ENCODE measurements at places on chromosomes 2 and 18. TPM values are rescaled to one million over a fixed set of nuclear protein-coding genes. Genes with fewer than 3 reads are reported as not detected.
A peak's percentile ranks its signal among the peaks of the same experiment; 100 is the strongest.

DNA sequence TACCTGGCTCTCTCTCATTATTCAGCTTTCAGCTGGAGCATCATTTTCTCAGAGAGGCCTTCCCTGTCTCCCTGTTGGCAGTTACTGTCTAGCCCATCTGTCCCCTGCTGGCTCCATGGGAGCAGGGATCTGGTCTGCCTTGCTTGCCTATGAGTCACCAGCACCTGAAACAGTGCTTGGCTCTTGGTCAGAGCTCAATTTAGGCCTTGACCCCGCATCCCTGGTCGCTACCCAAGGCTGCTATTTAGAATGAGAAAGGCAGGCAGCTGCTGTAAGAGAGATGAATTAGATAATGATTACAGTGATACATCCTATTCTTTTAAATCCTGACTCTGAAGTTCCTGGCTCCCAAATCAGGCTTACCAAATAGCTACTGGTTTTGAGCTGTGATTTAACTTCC lies 32.9 kb downstream of the KCNE4 start:
- no peak overlapping the region for H3K4me3 ChIP-seq
- H3K27ac ChIP-seq = no peak overlapping the region
- H3K4me1 ChIP-seq = no peaks in the 10 kb centered on the region
- no peaks in the 10 kb centered on the region for H3K36me3 ChIP-seq
- DNase-seq = no peak

Gene RGPD8
- 20.9 TPM for total RNA-seq

Gene LTBP1
- total RNA-seq = 12.5 TPM

DNA sequence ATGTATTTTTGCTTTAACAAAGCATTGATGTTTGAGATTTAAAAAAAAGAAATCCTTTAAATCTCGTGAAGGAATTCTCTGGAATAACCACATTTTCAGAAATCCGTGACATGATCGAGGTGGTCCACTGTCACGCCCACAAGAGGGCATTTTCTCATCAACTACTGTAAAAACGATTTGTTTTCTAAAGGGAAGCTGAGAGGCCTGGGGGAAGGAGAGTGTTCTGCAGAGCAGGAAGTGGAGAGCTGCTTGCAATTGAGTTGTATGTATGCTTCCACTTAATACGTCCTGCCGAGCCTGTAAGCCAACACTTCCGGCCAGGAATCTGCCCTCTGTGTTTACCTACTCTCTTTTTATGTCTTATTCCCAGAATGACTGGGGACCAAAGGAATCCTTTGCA lies 19.4 kb downstream of the KLHL29 start:
- H3K27me3 ChIP-seq = no peaks in the 10 kb centered on the region
- H3K4me3 ChIP-seq = peak overlapping the region; percentile 15
- peak overlapping the region; percentile 64 for H3K27ac ChIP-seq
- no peaks in the 10 kb centered on the region for H3K36me3 ChIP-seq
- peaks cover 25% of the 10 kb centered on the region for H3K4me1 ChIP-seq
- peak; percentile 65 for DNase-seq

DNA sequence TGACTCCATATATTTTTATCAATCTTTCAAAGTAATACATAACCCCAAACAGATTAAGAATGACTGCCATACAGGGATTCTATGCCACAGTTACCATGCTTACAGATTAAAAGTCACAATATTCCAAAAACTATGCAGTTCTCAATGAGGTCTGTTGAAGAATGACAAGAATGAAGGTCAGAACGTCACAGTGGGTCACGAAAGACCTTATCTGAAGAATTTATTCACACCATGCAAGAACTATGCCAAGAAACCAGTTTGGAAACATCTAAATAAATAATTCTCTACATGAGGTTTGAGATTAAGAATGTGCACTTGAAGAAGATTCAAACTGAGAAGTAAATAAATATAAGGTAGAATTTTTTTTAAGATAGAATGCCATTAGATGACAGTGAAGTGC lies 253.3 kb downstream of the EXOC6B start:
- H3K4me3 ChIP-seq = no peak overlapping the region
- no peak overlapping the region for H3K27ac ChIP-seq
- DNase-seq = no peak
- H3K27me3 ChIP-seq = no peaks in the 10 kb centered on the region

GRCh38 chr18:31683106-31683505 lies 1.3 kb downstream of the B4GALT6 start:
- H3K36me3 ChIP-seq = no peaks in the 10 kb centered on the region
- DNase-seq = no peak
- peak overlapping the region; percentile 78 for H3K4me3 ChIP-seq

DNA sequence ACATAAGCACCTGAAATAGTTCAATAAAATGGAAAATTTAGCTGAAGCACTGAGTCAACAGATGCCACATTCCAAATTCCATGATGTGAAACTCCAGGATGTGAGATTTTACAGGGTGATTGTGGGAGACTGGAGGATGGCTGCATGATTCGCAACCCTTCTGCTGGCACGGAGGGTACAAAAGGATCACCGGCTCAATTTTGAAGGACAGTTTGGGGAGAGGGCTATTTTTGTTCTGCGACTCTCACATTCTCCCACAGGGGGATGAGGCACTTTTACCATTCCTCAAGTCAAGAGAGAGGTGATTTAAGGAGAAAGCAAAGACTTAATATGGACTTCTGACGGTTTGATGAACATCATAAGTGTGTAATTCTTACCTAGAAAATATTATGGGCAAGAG lies 138.1 kb upstream of the CWC22 start:
- no peak overlapping the region for H3K4me3 ChIP-seq
- no peak for DNase-seq
- no peaks in the 10 kb centered on the region for H3K4me1 ChIP-seq
- H3K27me3 ChIP-seq = no peaks in the 10 kb centered on the region

GRCh38 chr2:113806217-113806913 lies 49.9 kb upstream of the SLC35F5 start:
- H3K36me3 ChIP-seq = no peaks in the 10 kb centered on the region
- H3K27ac ChIP-seq = peak overlapping the region; percentile 74
- 0 out of 2 replicates have a peak, but pooled peaks cover 2% of the 10 kb centered on the region for H3K4me1 ChIP-seq
- DNase-seq = no peak
- H3K4me3 ChIP-seq = no peak overlapping the region
- no peaks in the 10 kb centered on the region for H3K27me3 ChIP-seq

GRCh38 chr2:161115605-161116380 lies 44.4 kb upstream of the TANK start:
- no peak overlapping the region for H3K27ac ChIP-seq
- H3K36me3 ChIP-seq = no peaks in the 10 kb centered on the region
- H3K4me1 ChIP-seq = no peaks in the 10 kb centered on the region
- no peaks in the 10 kb centered on the region for H3K27me3 ChIP-seq

GRCh38 chr18:76984193-76985155 lies 148.1 kb downstream of the MBP start:
- H3K27ac ChIP-seq = no peak overlapping the region
- H3K27me3 ChIP-seq = no peaks in the 10 kb centered on the region
- no peak for DNase-seq
- no peak overlapping the region for H3K4me3 ChIP-seq

DNA sequence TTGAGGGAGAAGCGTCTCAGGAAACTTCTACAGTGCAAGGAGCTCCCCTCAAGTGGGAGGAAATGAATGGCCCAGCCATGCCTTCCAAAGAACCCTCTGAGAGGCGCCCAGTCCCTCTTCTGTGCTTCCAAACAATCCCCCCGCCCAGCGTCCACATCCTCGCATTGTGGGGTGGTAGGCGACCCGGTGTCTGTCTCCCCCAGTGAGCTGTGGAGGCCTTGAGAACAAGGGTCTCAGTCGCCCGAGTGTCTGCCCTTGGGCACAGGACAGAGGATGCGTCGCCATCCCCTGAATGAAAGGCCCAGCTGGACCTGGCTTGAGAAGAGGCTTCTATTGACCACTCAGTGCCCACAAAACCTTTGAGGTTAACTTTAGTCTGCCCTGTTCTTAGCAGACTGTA lies 29.7 kb downstream of the INPP5D start:
- no peak for DNase-seq
- H3K4me1 ChIP-seq = no peaks in the 10 kb centered on the region
- H3K36me3 ChIP-seq = no peaks in the 10 kb centered on the region
- no peak overlapping the region for H3K4me3 ChIP-seq
- no peak overlapping the region for H3K27ac ChIP-seq
- no peaks in the 10 kb centered on the region for H3K27me3 ChIP-seq

Gene LRRTM1
- not detected for total RNA-seq

Gene DSG2
- total RNA-seq = 12.1 TPM

Gene ST6GAL2
- not detected for total RNA-seq

DNA sequence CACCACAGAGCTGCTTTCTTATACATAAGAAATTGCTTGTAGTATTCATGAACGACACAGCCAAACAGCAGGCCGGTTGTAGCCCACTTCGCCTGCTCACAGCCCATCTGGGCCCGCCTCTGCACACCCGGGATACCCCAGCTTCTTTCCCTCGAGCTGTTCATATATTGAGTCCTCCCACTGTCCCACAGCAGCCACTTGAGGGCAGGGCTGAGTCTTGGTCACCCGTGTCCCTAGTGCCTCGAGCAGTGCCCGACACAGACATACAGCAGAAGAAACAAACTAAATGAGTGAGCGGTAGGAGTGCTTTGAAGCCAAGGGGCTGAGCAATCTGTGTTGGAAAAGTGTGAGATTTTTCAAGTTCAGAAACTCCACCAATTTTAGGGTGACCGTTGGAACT lies 251.4 kb downstream of the KLHL29 start:
- DNase-seq = no peak
- no peak overlapping the region for H3K4me3 ChIP-seq
- H3K36me3 ChIP-seq = no peaks in the 10 kb centered on the region
- no peaks in the 10 kb centered on the region for H3K27me3 ChIP-seq
- no peak overlapping the region for H3K27ac ChIP-seq

DNA sequence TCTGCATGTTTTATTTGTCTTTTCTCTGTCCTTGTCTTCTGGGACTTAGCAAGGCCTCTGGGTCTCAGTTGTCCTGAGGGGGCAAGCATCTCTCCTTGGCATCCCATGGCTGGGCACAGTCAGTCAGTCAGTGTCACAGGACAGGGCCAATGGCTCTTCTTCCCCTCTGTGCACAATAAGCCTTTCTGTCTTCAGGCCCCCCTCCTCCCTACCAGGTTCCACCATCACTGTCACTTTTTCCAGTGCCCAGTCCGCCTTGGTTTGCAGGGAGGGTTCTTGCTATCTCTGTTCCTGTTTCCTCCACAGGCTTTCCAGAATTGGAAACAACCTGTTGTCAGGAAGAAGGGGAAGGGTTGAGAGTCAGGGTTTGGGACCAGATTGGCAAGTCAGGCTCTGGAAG lies 1.7 kb upstream of the VAMP5 start:
- no peak for DNase-seq
- peaks cover 39% of the 10 kb centered on the region for H3K4me1 ChIP-seq
- H3K36me3 ChIP-seq = no peaks in the 10 kb centered on the region
- H3K27ac ChIP-seq = no peak overlapping the region

GRCh38 chr2:201208563-201209252 lies 25.8 kb downstream of the CASP10 start:
- H3K27ac ChIP-seq = no peak overlapping the region
- no peaks in the 10 kb centered on the region for H3K4me1 ChIP-seq
- DNase-seq = no peak
- H3K4me3 ChIP-seq = no peak overlapping the region
- H3K36me3 ChIP-seq = no peaks in the 10 kb centered on the region

Gene B3GNT7
- 83.3 TPM for total RNA-seq

DNA sequence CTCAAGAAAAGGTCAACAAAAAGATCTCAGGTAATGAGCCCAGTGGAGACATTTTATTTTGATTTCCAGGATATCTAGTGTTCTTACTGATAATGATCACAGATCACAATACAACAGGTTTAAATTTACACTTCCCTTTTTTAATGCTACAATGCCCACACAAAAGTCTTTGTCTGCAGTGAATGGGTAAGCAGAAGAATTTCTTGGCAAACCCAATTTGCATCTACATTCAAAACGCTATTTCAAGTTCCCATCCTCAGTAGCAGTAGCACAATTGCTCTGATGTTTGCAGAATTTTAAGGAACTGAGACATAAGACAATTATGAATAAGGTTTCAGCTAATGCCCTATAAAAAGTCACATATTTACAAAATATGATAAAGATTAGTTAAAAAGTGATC lies 929.4 kb upstream of the PIK3C3 start:
- DNase-seq = no peak
- no peaks in the 10 kb centered on the region for H3K4me1 ChIP-seq
- H3K27ac ChIP-seq = no peak overlapping the region
- H3K36me3 ChIP-seq = no peaks in the 10 kb centered on the region
- no peaks in the 10 kb centered on the region for H3K27me3 ChIP-seq

DNA sequence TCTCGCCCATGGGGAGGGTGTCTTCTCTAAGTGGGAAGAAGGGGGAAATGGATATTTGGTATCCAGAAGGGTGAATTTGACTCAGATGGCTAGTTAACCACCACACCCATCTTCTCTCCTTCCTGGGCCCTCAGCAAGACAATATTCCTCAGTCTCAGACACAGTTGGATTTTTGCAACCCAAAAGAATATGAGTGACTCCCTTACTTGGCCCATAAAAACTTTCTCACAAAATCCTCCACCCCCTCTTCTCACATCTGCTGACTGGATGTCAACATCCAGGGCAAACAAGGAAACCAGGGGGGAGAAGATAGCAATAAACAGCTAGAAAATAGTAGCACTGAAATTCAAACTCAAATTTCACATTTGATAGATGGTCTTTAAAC lies 35.3 kb upstream of the GCC2 start:
- H3K27ac ChIP-seq = no peak overlapping the region
- H3K4me1 ChIP-seq = no peaks in the 10 kb centered on the region
- H3K27me3 ChIP-seq = no peaks in the 10 kb centered on the region
- DNase-seq = no peak

Gene CRACDL
- total RNA-seq = 2.4 TPM

Gene CERKL
- total RNA-seq = 0.87 TPM

- H3K4me3 ChIP-seq = no peak overlapping the region
- no peak for DNase-seq
- no peak overlapping the region for H3K27ac ChIP-seq
- H3K4me1 ChIP-seq = no peaks in the 10 kb centered on the region
These were observed 11.0 kb downstream of the IL18R1 start for GRCh38 chr2:102366406-102367112.

GRCh38 chr2:33204945-33205344 lies 258.2 kb downstream of the LTBP1 start:
- no peaks in the 10 kb centered on the region for H3K36me3 ChIP-seq
- H3K27ac ChIP-seq = no peak overlapping the region
- H3K4me3 ChIP-seq = no peak overlapping the region
- H3K4me1 ChIP-seq = no peaks in the 10 kb centered on the region
- no peaks in the 10 kb centered on the region for H3K27me3 ChIP-seq
- no peak for DNase-seq

- H3K4me1 ChIP-seq = no peaks in the 10 kb centered on the region
- no peak overlapping the region for H3K27ac ChIP-seq
- DNase-seq = peak; percentile 2
- no peak overlapping the region for H3K4me3 ChIP-seq
- H3K36me3 ChIP-seq = no peaks in the 10 kb centered on the region
- H3K27me3 ChIP-seq = no peaks in the 10 kb centered on the region
These were observed 130.9 kb downstream of the TPGS2 start for GRCh38 chr18:36697905-36698304.

GRCh38 chr18:14781671-14782070 lies 33.7 kb downstream of the ANKRD30B start:
- H3K4me1 ChIP-seq = no peaks in the 10 kb centered on the region
- no peaks in the 10 kb centered on the region for H3K36me3 ChIP-seq
- DNase-seq = no peak
- H3K27ac ChIP-seq = no peak overlapping the region
- H3K27me3 ChIP-seq = no peaks in the 10 kb centered on the region

GRCh38 chr2:231709636-231709980 lies 1.3 kb downstream of the PTMA start:
- peak overlapping the region; percentile 94 for H3K27ac ChIP-seq
- peak overlapping the region; percentile 90 for H3K4me3 ChIP-seq
- peaks cover 14% of the 10 kb centered on the region for H3K36me3 ChIP-seq

Gene TRIM54
- total RNA-seq = 0.21 TPM

Gene ALMS1
- 19.5 TPM for total RNA-seq
